NCI-H2029 treated with DMSO at 0.1 percent for 48 hours (cell line): ENCODE measurements at places on chromosomes 7 and 10.

GRCh38 chr10:60942788-60943315 is 1.1 kb downstream of the RHOBTB1 start:
- no peak for DNase-seq

- DNase-seq = no peak
Measured at GRCh38 chr10:103080891-103081581, 112.0 kb downstream of the NT5C2 start.

GRCh38 chr7:119943942-119944600 is 328.9 kb upstream of the KCND2 start:
- DNase-seq = no peak

- no peak for DNase-seq
Measured at GRCh38 chr10:71345694-71346093, 26.6 kb downstream of the SLC29A3 start.

- DNase-seq = no peak
Measured at GRCh38 chr10:35396560-35397434, 60.5 kb downstream of the CCNY start.

DNA sequence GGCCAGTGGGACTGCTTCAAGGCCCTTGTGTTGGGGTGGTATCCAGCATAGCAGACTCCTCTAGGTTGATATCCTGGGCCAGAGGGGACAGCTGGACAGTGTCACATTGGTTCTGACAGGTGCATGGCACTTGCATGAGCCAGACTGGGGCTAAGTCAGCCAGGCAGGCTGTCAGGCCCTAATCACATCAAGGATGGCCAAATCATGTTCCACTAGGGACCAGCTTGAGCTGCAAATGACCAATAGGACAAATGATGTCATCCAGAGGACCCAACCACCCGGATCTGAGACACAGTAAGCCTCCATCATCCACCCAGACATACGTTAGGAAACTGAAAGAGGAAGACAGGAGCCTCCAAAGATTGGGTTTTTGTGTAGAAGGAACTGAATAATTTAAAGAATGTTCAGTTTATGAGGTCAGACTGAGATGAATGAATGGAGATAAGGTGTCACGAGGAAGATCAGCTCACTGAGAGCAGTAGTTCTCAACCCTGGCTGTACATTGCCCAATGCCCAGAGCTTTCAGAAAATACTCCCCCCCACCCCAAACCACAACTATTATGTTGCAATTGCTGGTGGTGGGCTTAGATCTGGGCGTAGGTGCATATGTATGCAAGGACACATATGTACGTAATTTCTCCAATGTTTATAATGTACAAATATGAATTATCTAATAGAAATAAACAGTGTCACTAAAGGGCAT is 75.2 kb upstream of the INHBA start:
- no peak for DNase-seq

DNA sequence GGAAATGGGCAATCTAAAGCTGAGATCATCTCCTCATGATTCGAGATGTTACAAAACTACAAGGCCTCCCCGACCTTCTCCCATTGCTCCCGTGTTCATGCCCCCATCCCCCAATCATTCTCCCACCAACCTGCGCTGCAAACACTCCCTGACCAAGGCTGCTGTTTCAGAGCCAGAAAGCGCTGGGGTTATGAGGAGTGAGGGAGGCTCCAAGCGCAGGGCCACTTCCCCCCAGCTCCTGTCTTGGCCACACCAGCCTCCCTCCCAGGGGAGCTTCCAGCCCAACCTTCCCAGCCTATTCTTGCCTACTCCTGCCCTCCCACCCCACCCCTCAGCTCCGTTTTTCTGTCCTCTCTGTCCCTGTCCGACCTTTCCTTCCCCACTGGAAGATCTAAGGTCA is 14.7 kb upstream of the NODAL start:
- no peak for DNase-seq

GRCh38 chr10:142371-142770 is 7.1 kb downstream of the ZMYND11 start:
- no peak for DNase-seq

DNA sequence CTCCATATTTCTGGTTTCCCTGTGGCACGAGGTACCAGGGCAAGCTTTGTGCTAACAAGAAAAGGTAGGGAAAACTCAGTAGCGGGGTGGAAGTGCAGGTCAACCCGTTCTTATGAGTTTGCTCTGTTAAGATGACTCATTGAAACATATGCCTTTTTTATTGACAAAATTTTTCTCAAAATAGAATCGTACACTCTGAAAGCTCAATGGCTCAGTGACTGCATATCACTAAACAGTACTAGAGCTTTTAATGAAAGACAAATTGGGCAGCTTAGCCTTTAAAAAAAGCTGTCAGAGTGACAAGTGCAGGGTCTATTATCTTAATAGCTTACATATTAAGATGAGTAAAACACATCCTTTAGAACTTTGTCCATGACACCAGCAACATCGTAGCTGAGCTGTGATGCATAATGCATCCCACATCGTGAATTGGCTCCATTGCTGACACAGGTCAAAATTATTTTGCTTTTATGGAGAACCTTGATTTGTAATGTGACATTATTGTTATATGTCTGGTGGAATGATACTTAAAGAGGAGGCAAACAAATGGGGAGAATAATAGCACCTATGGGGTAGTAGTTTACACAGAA is 264.4 kb downstream of the ETV1 start:
- no peak for DNase-seq

- DNase-seq = no peak
Measured at GRCh38 chr10:126803394-126803793, 101.8 kb upstream of the DOCK1 start.

DNA sequence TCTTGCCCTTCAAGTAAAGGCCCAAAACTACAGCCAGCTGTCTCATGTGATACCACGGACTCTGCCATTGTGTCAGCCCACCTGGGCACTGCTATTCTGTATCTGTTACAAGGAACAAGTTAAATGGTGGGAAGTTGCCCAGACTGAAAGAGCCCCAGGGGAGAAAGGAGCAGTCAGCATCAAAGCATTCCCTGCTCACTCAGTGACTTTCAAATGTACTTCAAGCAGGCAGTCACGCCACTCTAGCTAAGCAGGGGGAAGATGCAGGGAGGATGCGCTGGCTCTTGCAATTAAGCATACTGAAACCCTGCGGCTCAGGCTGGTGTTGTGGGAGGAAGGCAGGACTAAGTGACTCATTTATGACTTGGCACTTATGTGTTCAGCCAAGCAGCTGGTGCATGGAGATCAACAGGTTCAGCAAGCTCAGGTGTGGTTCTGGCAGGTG is 1249.6 kb downstream of the TYW1 start:
- peak; percentile 85 for DNase-seq

GRCh38 chr10:27620430-27621397 is 116.6 kb downstream of the RAB18 start:
- no peak for DNase-seq

DNA sequence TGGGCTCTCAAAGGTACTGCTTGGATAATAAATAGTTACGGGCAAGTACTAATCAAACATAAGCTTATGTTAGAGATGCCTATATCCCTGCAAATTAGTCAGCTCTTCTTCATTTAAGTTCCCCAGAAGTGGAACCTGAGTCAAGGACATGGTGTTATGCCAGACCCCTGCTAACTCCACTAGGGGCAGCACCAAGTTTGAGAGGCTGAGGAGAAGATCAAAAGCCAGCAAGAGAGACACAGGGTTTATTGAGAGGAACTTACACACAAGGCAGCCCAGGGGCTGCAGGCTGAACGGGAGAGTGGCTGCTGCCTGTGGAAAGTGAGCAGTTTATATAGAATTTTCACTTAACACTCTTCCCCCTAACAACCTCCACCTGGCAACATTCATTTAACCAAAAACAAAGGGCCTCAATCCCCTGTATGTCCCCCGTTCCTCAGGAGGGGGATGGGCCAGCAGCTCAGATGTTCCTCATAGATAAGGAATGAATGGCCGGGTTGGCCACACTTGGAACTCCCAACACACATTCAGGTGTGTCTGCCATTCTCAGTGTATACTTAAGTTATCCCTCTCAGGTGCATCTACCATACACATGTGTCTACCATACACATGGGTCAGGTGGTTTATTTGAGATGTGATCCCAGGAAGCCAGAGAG is 62.6 kb upstream of the GHITM start:
- no peak for DNase-seq

DNA sequence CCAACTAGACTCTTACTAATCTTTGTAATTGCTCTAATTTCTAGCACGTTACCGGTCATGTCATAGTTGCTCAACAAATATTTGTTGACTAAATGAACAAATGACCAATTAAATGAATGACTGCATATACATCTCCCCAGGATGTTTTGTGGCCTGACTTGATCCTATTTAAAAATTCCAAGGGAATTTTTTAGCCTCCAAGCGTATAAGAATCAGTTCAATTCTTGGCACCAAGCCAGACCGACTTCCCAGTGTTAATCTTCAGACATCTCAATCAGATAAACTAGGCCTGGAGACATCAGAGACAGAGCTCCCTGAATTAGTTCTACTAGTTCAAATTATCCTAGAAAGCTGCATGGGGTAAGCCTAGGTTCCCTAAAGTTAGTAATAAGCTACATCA is 96.0 kb downstream of the GSAP start:
- no peak for DNase-seq

DNA sequence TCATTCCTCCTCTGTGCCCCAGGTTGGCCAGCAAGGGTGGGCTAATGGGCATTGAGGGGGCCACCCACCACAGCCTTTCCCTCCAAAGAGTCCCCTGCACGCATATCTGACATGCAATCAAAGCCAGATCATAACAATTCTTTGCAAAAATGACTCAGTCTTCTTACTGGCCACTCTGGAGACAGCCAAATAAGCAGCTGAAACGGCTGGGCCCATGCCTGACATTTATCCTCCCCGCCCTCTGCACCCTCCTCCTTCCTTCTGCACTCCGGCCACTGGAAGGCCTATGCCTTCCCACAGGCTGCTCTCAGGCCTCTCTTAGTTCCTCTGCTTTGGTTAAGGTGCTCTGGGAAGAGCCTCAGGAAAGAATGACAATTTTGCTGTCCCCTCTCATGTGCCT is 29.2 kb upstream of the NPFFR1 start:
- no peak for DNase-seq

GRCh38 chr7:146636581-146636980 is 520.0 kb downstream of the CNTNAP2 start:
- no peak for DNase-seq

- no peak for DNase-seq
Measured at GRCh38 chr7:128402356-128402755, 7.4 kb downstream of the IMPDH1 start.

- DNase-seq = no peak
Measured at GRCh38 chr7:800692-801091, 31.6 kb upstream of the SUN1 start.
